ENCODE measurements at places on chromosomes 4 and X.

DNA sequence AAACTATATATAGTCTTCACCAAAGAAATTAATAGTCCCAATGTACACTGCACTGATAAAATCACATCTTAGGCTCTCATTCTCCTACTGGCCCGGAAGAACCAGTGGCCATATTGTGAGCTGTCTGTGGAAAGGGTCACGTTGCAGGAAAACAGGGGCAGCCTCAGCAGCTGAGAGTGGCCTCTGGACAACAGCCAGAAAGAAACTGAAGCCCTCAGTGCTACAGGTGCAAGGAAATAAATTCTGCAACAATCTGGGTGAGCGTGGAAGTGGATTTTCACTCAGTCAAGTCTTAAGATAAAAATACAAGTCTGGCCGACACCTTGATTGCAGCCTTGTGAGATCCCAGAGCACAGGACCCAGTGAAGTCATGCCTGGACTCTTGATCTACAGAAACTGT lies 3.2 kb upstream of the SLC25A14 start:
- DNase-seq: no peak

- no peak for DNase-seq
Observed at GRCh38 chrX:38726612-38727011, 74.6 kb upstream of the MID1IP1 start.

- no peak for DNase-seq
Observed at GRCh38 chr4:165763640-165764039, 109.4 kb upstream of the TLL1 start.

GRCh38 chrX:17559728-17560379 lies 177.4 kb upstream of the SCML1 start:
- no peak for DNase-seq

DNA sequence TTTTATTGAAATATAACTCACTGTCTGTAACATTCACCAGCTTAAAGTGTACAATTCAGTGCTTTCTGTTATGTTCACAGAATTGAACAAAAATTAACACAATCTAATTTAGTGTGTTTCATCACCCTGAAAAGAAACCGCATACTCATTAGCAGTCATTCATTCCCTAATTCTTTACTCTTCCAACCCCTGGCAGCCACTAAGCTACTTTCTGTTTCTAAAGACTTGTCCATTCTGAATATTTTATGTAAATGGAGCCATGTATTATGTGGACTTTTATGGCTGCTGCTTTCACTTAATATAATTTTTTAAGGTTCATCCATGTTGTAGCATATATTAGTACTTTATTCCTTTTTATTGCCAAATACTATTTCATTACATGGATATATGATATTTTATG lies 94.7 kb upstream of the ATP8A1 start:
- no peak for DNase-seq

GRCh38 chrX:40474205-40474626 lies 106.6 kb upstream of the ATP6AP2 start:
- no peak for DNase-seq

GRCh38 chrX:127038065-127038464 lies 218.5 kb downstream of the PRR32 start:
- DNase-seq: no peak

GRCh38 chr4:120049732-120050494 lies 16.7 kb downstream of the MAD2L1 start:
- DNase-seq: peak; percentile 23

- no peak for DNase-seq
Observed at GRCh38 chrX:131827935-131828334, 195.2 kb upstream of the STK26 start.

DNA sequence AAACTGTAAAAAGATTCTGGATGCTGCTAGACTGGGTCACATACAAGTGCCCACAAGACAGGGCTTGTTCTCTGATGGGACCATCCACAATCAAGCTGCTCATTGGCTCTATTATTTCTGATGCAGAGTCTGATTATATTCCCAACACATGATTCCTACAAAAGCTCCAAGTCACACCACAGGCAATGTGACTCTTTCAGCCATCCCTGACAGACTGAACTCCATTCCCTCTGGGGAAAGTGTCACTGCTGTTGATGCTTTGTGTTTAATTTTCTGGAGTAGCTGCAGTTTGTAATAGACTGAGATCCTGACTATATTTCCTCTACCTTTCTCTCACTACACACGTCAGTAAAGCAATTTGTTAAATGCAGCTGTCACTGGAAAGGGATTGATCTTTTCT lies 55.4 kb upstream of the BCLAF3 start:
- DNase-seq: no peak

DNA sequence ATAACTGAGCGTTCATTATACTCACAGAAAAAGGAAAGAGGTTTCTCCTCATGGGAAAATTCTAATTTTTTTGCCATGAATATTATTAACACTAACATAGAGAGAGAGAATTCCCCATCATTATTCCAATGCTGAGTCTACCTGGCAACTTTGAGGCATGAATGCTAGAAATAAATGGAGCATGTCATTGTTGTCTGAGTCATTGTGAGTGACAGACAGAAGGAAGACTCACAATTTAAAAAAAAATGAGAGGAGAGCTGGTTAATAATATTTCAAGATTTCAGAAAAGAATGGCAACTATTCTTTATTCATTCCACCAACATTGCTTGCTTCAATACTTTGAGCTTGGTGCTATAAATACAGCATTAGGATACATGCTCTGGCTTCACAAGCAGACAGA lies 170.4 kb upstream of the HS3ST1 start:
- DNase-seq: no peak

GRCh38 chr4:112515198-112516065 lies 548 bp downstream of the NEUROG2 start:
- no peak for DNase-seq

GRCh38 chrX:20352935-20353336 lies 86.2 kb upstream of the RPS6KA3 start:
- DNase-seq: no peak

GRCh38 chr4:139921429-139922184 lies 232.4 kb downstream of the MAML3 start:
- no peak for DNase-seq

DNA sequence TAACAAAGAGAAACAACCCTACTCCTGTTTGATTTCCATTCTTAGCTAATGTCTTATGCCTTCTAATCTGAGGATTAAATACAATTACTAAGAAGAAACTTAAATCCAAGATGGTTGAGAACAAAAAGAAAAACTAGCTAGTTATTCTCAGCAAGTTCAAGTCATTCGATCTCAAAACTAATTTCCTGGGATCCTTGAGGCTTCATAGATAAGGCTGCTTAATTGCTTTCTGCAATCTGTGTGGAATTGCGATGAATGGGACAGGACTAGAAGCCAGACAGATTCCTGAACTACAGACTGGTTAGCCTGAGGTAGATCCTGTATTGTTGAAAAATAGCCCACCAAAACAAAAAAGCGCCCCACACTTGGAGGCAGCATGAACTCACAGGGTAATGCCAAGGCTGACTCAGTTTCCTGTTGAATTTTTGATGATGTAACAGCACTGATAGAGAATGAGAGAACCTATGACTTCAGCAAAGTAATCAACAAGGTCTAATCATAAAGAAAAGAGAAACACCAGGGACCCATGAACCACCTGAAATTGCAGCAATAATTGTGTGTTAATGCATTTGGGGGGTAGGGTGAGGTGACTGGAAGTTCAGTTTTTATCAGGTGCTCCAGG lies 33.9 kb downstream of the KLHL15 start:
- DNase-seq: no peak

DNA sequence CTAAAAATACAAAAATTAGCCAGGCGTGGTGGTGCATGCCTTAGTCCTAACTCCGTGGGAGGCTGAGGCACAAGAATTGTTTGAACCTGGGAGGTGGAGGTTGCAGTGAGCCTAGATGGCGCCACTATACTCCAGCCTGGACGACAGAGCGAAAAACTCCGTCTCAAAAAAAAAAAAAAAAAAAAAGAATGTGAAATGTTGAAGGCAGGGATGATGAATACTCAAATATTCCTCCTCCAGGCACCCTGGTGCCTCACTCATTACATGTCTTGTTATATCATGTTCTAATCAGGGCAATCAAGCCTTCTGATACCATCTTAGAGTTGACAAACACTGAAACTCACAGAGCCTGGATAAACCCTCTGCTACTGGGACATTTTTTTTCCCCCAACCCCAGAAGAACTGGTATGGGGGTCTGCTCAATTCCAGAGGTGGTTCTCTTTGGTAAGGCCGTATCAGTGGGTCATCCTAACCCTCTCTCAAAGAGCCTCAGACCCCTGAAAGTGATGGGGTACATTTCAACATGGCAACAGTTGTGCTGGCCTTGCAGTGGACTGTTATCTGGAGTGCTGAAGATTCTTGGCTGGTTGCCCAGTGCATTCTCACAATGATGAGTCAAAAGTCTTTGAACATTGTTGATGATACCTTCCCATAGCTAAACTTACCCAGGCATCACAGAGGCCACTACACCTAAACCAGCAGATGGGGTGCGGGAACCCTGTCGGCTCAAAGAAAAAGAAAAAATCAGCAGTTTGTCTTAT lies 2.4 kb upstream of the SH3KBP1 start:
- DNase-seq: no peak

DNA sequence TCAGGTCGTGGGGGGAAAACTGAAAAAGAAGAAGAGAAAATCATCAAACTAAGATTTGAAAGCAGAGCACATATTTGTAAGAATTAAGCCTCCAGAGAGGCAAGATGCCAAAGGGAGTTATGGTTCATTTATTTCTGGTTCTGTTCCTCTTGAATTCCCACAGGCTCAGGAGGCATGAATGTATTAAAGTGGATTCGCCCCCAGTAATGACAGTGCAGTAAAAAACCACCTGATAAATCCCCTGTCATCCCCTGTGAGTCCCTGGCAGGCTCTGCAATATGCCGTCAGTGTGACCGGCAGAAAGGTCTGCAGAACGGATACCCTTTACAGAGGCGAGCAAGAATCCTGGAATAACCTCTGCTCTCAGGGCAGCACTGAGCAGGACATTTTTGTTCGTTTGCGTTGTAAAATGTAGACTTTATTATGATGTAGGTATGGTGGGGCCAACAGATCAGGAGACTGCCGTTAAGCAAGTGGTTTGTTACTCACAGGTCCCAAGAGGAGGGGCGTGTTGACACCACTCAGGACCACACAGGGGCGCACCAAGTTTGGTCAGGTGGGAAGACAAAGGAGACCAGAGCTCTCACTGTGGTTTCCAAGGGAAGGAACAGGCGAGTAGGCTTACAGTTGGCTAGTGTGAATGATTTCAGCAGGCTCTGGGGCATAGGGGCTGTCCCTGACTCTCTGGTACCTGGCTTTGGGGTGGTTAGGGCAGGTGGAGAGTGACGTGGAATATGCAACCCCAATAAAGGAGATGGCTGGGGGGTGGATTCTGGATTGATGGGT lies 75.3 kb downstream of the DHRSX start:
- DNase-seq: no peak

DNA sequence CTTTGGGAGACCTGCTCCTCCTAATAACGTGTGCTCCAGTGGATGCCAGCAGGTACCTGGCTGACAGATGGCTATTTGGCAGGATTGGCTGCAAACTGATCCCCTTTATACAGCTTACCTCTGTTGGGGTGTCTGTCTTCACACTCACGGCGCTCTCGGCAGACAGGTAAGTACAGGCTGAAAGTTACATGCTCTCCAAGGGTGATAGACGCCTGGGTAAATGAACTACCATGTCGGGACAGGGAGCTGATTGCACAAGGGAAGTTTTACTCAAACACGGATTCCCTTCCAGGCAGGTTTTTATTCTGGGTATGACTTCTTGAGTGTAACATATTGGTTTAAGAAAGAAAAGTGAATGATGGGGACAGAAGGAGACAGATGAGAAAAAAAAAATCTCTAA lies 836 bp downstream of the GRPR start:
- no peak for DNase-seq

DNA sequence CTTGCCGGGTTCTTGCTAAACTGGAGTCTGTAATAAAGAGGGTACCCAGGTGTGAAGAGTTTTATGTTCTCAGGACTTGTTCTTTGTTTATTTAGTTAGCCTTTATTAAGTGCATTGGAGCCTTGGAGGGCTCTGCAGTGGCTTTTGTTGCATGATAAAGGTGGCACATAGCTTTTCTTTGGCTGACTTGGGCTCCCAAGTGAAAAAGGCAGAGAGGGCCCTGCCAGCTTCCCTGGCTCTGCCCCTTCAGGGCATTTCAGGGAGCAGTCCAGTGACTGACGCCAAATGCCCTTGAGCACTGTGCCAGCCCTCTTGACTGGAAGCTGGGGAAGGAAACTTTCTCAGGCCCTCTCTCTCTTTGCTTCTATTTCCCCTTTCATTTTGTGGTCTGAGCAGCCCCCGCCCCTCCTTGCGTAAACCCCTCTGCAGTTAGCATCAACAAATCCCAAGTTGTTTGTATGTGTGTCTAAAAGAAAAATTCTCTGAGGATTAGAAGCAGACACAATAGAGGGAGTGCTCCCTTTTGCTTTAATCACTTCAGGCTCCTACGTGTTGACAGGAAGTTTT lies 152.2 kb downstream of the NHS start:
- DNase-seq: peak; percentile 9

GRCh38 chrX:112834031-112834845 lies 6.4 kb downstream of the AMOT start:
- no peak for DNase-seq

DNA sequence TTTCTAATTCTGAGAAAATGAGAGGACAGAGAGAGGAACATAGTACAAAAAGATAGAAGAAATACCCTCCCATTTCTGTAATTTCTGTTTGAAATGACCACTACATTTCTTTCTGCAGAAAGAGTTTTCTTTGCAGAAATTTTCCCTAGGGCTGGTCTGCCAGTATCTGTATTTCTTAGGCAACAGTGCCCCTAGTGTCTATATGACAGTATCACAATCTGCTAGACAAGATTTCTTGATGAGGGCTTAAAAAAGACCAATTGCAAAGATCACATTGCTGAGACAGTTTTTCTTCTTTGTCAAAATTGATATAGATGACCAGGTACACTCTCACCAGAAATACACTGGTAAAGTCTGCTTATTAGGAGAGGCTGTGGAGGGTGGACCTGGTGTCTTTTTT lies 81.0 kb upstream of the ZDHHC15 start:
- DNase-seq: no peak

GRCh38 chr4:141425124-141425523 lies 204.4 kb downstream of the ZNF330 start:
- no peak for DNase-seq

DNA sequence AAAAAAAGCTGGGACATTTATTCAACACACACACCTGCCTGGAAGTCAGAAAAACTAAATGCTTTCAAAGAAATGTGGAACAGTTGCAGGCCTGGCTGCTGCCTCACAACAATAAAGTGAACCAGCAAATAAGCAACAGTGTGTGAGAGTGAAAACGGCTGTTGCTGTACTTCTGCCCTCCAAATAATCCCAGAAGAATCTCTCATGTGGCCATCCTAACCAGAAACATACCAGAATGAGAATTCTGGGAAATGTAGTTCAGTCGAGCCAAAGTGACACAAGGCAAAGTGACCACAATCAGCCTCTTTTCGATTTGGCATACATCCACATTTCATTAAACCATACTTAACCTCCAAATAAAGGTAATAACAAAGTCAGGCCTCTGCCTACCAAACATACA lies 204.5 kb downstream of the SLC7A11 start:
- DNase-seq: no peak

DNA sequence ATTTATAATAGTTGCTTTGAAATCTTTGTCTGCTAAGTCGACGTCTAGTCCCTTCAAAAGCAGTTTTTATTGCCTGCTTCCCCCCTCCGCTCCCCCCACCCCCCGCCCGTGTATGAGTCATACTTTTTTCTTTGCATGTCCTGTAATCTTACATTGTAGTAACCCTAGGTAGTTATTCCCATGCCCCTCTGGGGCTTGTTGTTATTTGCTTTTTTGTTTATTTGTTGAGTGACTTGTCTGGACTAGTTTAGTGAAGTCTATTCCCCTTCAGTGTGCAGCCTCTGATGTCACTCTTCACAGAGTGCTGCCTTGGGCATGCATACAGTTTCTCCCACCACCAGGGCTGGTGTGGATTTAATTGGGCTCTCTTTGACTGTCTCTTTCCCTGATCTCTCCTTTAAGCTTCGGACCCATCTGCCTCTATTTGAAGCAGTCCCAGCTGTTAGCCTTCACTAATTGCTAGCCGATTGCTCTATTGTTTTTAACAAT lies 86.2 kb downstream of the PPEF1 start:
- no peak for DNase-seq
